Activated CD8-positive, alpha-beta memory T cell treated with anti-CD3 and anti-CD28 coated beads, Interleukin-2, amount 50 U/mL, for 48 hours (primary cell): ENCODE measurements at places on chromosomes 13 and 19.

DNA sequence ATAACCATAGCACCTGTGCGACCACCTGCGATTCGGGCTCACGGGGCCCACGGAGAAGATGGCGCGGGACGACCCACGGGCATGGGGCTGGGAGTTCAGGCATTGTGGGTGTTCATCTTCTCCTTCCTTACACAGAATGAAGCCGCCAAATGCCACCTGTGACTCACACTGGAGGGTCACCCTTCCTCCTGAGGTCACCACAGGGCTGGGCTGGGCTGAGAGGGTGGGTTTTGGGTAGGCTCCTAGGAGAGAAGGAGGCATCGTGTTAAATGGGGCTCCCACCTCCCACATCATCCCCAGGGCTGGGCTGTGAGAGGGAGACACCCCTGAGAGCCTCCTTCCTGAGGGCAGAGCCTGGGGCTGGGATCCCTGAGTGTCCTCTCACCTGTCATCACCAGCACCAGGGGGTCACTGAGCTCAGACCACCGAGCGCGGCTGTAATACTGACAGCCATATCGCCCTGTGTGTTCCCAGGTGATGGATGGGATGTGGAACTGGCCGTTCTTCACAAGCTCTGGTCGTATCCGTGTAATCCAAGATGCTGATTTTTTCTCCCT is 1.4 kb downstream of the LILRB2 start:
- no peak for DNase-seq

- no peak for DNase-seq
Observed at GRCh38 chr19:56377105-56377924, 16.0 kb downstream of the ZNF582 start.

- no peak for DNase-seq
Observed at GRCh38 chr13:90445179-90445578, 902.3 kb upstream of the MIR17HG start.

GRCh38 chr13:78306519-78307206 is 296.7 kb downstream of the POU4F1 start:
- DNase-seq = no peak

DNA sequence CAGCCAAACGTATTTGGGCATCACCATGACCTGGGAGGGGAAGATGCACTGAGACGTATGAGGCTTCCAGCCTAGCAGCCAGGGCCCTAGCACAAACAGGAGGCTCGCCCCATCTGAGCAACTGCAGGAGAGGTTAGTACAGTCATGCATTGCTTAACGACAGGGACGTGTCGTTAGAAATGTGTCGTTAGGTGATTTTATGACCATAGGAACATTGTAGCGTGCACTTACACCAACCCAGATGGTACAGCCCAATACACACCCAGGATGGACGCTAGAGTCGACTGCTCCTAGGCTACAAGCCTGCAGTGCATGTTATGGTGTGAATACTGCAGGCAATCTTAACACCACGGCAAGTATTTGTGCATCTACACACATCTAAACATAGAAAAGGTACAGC is 9.3 kb downstream of the CD177 start:
- no peak for DNase-seq

- no peak for DNase-seq
Observed at GRCh38 chr19:39670998-39671397, 15.3 kb downstream of the LGALS16 start.

GRCh38 chr19:47994209-47994802 is at the start of gene ELSPBP1:
TSS of gene ELSPBP1 (plus strand) at chr19:47994632. CDS start at chr19:48008668, 14,036 bp downstream.
- DNase-seq = no peak

- no peak for DNase-seq
Observed at GRCh38 chr13:96104516-96104915, 14.6 kb downstream of the HS6ST3 start.

- no peak for DNase-seq
Observed at GRCh38 chr19:9891609-9892373, 44.5 kb downstream of the OLFM2 start.

GRCh38 chr19:48186541-48186991 is 16.1 kb downstream of the ZSWIM9 start:
- no peak for DNase-seq

- no peak for DNase-seq
Observed at GRCh38 chr19:1836458-1837221, 11.6 kb downstream of the REXO1 start.

GRCh38 chr19:49879243-49879963 is 1.9 kb downstream of the TBC1D17 start:
- no peak for DNase-seq

DNA sequence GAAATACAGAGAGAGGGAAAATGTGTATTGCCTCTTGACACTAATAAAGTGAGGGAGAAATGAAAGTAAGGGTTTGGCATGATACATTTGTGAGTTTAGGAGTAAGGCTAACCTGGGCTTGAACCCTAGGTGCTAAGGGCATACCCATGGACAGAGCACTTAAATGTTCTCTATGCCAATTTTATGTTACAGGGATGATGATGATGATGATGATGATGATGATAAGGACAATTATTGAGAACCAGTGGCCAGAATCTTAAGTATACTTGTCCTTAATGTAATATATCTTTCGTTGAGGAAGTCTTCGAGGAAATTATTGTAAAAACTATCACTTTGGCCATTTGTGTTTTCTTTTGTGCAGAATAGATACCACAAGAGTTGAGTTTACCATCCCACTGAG is 33.2 kb downstream of the DPY19L3 start:
- no peak for DNase-seq

DNA sequence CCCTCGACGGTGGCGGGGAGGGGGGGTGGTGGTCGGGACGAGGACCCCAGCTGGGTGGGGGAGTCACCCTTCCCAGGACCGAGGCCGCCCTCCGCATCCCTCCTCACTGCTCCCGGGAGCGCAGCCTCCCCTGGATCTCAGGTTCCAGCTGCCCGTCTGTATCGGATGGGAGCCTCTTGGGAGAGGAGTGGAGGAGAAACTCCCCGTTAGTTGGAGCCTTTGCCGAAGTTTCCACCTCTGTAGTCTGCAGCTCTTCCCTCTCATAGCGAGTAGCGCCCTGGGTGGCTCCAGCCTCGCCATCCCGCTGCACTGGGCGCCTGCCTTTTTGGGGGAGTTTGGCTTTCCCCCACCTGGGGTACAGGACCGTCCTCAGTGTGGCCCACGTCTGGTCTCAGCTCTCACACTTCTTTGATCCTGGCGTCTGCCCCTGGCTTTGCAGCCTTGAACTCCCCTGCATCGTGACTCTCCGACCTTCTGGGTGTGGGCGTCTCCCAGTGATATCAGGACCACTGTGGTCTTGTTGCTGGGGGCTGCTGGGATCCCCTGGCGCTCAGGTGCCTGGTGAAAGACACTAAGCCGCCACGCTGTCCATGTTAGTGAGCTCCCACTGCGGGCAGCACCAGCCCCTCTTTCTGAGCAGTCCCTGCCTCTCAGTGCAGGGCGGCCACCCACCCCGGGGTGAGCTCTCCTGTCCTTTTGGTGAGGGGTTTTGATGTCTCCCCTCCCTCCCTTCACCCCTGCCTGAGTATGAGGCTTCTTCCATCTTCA is 1.1 kb downstream of the CNOT3 start:
- peak; percentile 72 for DNase-seq

DNA sequence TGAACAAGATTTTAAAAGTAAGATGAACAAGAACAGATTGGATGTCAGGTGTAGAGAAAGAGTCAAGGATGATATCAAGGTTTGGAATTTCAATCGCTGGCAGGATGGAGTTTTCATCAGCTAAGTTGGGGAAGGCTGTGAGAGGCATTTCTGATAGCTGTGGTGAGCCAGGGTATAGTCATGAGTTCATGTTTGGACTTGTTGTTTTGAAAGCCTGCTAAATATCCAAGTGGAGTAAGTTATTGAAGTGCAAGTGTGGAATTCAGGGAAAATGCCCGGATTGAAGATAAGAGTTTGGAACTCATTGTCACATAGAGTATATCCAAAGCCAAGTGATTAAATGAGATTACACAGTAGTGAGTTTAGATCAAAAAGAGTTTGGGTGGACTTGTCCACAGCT is 11.0 kb upstream of the EPSTI1 start:
- no peak for DNase-seq

DNA sequence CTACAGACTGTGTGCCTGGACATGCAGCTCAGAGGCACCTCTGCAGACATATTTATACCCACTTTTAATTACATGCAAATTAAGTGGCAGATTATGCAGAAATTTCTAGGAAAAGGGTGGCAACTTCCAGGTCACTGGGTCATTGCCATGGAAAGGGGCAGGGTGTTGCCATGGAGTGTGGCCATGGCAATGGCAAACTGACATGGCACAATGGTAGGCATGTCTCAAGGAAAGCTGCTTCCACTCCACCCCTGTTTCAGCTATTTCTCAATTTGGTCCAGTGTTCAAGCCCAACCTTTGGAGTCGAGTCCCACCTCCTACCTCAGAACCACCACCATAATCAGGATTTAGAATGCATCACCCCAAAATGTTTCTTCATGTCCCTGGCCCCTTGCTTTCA is 170.7 kb upstream of the TSHZ3 start:
- DNase-seq = no peak

GRCh38 chr19:4279530-4280422 is 710 bp downstream of the SHD start:
- DNase-seq = no peak

- DNase-seq = no peak
Observed at GRCh38 chr13:104683789-104684188, 1617.6 kb upstream of the SLC10A2 start.

DNA sequence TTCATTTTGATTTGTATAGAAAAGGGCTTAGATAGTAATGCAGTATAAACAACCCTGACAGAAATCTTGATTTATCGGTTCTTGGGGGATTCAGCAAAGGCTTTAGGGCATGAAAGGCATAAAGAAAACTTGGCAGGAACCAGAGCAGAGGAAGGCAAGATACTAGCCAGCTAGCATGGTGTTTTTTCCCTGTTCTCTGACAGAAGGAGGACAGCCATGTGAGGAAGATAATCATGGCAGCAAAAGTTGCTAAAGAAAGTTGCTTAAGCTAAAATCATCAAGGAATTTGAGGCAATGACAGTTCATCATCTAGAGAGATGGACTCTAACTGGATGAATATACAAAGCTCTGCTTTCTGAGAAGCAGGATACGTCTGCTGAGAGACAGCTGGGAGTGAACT is 294.1 kb downstream of the KCNRG start:
- DNase-seq = no peak

DNA sequence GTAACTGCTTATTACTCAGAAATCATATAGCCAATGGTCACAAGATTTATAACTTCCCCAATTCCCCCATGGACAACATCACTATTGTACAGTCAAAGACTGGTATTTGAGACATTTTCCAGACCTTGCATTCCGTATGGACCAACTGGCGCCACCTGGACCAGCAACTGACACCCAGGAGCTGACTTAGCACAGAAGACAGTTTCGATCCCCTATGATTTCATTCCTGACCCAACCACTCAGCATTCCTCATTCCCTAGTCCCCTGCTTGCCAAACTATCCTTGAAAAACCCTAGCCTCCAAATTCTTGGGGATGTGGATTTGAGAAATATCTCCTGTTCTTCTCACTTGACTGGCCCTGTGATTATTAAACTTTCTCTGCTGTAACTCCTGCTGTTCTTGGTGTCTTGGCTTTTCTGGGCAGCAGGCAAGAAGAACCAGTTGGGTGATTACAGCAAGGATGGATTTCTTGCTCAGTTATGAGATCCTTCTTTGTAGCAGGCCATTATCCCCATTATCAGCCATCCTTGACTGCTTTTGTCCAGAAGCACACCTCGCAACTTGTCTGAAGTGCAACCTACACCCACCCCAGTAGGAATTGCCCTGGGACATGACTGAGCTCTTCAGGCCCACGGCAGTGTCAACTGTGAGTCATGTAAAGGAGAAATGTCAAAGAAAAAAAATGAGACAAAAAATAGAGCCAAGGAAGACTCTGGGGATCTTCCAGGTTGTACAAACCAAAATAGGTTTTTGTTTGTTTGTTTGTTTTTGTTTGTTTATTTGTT is 13.7 kb upstream of the MAP3K10 start:
- DNase-seq = no peak

GRCh38 chr13:113064000-113064533 is 41.5 kb upstream of the F7 start:
- DNase-seq = no peak
